IPS DF 19.7 (cell line): ENCODE measurements at places on chromosomes 2 and 18.

DNA sequence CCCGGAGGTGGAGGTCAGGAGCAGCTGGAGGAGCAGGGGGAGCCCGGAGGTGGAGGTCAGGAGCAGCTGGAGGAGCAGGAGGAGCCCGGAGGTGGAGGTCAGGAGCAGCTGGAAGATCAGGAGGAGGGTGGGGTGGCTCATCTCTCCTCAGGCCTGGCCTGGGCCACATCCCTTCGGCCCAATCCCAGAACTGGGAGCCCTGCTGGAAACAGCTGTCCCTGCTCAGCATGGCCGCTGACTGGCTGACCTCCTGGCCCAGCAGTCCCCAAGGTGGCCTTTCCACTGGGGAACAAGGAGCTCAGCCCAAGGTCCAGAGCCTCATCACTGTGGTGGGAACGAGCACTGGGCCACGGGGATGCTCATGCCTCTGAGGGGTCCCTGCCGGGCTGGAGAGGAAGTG, 66.6 kb upstream of the LAPTM4A start:
- DNase-seq = no peak

DNA sequence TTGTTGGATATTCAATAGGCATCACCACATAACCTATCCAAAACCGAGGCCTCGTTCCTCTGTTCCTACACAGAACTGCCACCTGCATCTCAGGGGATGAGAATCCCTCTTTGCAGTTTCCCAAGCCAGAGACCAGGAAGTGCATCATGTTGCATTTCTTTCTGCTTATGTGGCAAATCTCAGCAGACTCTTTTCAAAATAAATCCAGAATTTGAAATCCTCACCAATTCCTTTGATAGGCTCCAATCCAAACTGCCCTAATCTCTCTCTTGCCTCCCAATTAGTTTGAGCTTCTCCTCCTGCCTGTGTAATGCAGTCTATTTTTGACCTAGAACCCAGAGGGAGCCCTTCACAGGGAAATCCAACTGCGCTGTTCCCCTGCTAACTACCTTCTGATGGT, 215.5 kb downstream of the RNF144A start:
- no peak for DNase-seq

DNA sequence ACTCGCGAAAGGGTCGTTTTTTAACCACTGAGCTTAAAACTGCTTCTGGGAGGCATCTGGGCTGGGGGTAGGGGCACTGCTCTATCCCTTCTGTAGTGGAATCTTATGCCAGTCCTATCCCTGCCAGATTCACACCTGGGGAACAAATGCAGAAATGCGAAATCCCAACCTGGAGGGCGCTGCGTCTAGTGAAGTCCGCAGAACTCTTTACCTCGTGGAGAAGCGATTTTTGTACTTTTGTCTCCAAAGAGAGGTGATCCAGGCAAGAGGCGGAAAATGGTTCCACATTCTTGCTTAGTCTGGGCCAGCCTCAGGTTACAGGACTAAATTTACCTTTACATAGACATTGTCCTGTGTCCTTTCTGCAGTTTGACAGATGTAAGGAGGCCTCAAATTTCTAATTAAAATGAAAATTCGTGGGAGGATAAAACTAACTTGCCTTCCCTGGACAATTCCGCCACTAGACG, 10.4 kb downstream of the TBR1 start:
- no peak for DNase-seq

GRCh38 chr18:24396082-24396633, 1.5 kb downstream of the OSBPL1A start:
- DNase-seq = no peak
